ENCODE measurements at places on chromosomes 7 and 10.

DNA sequence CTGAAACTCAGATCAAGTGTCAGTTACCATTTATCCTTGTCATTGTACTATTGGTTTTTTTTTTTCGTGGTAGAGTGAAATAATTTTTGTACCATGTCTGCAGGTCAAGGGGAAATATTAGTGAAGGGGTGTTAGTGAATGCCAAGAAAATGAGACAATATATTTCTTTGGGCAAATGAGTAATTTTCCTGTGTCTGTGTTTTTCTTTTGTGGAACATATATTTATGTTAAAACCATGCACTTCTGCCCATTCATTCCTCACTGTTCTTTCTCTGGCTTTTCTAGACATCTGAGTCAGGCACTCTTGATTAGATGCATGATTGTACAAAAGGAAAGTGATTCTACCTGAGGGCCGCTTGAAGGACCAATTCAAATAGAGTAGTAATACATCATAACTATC lies 161.6 kb downstream of the BICC1 start:
- DNase-seq = no peak

GRCh38 chr10:90274721-90275468 lies 573.5 kb downstream of the KIF20B start:
- DNase-seq = no peak

DNA sequence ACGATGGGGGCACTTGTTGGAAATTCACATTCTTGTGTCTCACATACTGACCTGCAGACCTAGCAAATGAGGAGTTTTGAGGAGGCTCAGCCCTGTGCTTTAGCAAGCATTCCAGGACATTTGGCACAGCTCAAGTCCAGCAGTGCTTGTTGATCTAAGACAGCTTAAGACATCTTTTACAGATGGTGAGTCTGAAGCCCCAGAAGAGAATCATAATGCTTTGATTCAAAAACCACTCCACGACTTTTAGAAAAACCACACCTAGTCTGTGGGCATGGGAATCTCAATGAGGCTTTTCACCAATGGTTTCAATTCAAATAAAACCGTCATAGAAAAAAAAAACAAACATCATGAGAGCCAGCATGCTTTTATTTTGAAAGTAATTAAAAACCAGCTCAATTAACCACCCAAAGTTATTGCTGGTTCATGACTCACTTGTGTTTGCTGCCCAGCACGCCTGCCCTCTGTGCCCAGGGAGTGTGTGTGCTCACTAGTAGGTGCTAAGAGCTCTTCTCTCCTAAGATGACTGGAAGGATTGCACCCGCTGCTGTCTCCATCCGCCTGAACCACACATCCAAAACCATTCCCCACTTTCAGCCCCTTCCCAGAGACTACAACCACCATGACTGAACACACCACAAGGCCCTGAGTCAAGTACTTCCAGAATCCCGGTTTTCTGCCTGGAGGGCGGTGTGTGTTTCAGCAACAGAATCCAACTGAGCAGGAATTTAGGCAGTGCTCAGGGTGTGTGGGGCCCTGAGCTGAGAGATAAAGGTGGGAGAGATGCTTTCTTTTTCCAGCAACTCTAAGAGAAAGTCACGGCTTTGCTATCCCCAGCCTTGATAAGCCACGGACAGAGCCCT lies 130.2 kb upstream of the ADAM12 start:
- no peak for DNase-seq

GRCh38 chr7:153444641-153445040 lies 607.6 kb upstream of the DPP6 start:
- no peak for DNase-seq

DNA sequence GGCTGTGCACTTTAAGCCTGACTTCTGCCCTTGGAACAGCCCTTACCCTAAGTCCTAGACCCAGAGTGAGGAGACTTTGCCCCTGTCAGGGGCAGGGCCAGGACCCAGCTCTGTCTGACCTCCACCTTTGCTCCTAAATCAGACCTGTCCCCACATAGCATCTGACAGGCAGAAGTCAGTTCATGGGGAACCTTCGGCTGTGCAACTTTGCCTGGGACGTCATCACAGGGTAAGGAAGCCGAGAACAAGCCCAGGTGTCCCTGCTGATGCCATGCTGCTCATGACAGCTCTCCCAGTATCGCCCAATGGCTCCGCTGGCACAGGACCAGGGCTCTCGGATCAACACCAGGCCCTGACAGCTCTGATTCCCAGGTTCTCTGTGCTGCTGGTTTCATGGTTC lies 55.4 kb downstream of the TNS3 start:
- DNase-seq = no peak

DNA sequence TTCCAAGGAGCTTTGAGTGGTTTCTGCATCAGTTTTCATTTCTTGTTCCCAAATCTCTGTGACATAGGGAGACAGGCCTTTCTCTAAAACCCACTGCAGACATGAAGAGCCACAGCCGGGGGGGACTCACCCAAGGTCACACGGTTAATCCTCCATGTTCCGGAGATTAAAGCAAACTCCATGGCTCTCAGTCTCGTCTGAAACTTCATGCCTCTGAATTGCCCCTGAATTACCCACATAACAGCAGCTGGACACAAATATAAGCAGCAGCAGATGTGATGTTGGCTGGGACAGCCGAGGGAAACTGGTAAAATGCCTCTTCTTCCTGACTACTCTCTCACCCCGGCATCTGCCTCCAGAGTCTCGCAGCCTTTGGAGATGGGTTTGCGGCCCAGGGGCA lies 402.2 kb downstream of the DNAJB6 start:
- DNase-seq = no peak

- no peak for DNase-seq
Measured at GRCh38 chr10:3969876-3970666, 185.1 kb upstream of the KLF6 start.

DNA sequence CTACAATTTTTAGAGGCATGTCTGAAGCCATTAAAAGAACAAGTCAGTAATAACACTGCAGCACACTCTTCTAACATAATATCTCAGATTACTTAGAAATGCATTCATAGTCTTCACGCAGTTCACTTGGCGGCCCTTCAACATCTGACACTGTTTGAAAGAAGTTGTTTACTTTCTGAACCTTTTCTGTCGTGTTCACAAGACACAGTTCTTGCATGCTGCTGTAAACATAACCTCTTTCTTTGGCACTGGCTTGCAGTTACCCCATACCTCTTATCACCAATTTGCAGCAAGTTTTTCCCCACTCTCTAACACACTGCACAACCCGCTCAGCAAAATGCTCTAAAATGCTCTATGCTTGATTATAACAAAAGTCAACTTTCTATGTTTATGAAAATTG lies 12.0 kb downstream of the PIP4K2A start:
- no peak for DNase-seq

DNA sequence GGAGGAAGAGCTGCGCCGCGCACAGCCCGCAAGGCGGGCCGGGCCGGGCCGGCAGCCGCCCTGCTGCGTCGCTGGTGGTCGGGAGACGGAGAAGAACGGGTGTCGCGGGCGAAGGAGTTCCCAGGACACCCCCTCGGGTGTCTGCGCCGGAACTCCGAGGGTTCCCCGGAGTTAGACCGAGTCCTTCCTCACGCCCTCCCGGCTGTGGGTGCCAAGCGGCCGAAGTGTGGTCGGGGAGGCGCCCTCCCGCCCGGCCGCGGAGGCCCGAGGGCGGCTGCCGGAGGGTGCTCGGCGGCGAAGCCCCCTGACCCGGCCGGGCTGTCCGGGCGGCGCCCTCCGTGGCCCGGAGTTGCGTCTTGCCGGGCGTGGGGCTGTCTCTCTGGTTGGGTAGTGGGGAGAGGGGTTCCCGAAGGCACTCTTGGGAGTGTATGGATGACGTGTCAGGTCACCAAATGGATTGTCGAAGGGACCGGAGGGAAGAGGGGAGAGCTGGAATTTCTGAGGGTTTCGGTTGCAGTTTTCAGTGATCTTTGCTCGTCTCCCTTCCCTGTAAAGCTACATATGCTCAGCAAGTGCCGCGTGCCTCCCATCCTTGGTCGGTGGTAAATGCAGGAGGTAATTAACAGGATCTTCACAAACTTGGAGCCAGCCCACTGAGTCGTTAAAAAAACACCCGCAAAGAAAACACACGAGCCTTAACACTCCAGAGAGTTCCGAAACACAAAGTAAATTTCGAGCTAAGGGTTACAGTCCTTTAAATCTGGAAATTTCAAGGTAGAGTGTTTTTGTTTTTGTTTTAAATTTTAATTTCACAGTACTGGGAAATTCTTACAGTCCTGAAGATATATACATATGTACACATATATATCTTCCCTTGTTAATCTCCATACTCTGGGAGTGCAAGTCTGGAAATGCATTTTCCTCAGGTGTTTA lies 871 bp downstream of the ST7 start:
- peak; percentile 27 for DNase-seq

- DNase-seq = no peak
Measured at GRCh38 chr10:58440484-58440883, 55.3 kb downstream of the TFAM start.

- DNase-seq = no peak
Measured at GRCh38 chr7:81402227-81402626, 367.6 kb downstream of the HGF start.

DNA sequence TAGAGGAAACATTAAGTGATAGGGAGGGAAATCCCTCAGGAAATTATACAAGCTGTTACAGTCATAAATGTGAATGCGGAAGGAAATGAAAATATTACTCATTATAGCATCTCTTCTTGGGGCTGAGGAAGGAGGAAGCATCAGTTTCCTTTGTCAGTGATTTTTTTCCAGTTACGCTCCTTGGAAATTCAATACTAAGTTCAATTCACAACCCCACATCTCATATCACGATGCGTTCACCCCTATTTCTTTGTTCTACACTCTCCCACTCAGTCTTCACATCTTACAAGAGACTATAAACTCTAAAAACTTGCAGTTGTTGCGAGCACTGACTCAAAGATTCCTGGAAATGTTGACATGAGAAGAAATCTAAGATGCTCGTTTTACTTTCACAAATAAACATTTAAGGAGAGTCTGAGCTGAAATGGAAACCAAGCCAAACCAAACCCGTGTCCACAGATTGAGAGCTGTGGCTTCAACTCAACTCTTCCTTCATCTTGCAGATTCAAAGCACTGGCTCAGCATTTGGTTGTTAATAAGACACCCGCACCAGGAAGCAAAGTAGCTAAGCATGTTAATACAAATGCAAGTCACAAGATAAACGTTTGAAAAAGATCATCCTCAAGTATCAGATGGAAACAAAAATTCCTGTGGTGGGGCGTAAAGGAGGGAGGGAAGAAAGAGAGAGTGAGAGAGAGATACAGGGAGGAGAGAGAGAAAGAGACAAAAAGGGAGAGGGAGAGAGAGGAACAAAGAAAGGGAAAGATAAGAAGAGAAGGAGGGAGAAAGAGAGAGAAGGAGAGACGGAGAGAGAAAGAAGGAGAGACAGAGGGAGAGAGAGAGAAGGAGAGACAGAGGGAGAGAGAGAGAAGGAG lies 150.0 kb upstream of the RSU1 start:
- no peak for DNase-seq

GRCh38 chr10:108801775-108802517 lies 1121.4 kb downstream of the XPNPEP1 start:
- no peak for DNase-seq

DNA sequence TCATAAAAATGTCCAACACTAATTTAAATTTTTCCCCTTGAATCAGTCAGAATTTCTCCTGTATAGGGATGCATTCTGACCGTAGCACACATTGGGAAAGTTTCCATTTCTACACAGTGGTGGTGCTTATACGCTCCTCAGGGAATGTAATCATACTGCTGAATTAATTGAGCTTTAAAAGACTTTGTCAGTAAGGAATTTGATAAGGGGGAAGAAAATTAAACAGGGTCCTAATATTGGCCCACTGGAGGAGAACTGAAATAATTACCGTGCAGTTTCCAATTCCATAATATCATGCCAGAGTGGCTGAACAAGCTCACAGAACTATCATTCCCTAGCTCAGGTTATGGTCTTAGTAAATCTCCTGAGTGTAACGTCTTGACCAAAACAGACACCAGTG lies 1041.9 kb downstream of the NRG3 start:
- no peak for DNase-seq

DNA sequence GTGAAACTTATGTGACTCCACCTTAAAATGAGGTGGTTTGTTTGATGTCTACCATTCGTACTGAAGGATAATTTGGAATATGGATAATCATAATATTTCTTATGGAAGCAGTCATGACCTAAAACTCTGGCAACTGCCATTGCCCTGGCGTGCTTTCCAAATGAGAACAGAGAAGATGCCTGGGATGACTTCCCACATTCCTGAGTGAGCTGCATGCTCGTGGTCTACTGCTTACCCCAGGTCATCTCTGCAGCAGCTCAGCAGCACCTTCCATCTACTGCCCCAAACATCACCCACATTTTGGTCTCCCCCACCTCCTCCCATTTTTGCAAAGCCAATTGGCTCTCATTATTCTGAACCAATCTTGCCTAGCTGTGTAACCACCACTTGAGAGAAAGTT lies 40.1 kb downstream of the LYZL1 start:
- DNase-seq = no peak

- DNase-seq = peak; percentile 52
Measured at GRCh38 chr10:43390759-43391158, 18.2 kb downstream of the HNRNPF start.

DNA sequence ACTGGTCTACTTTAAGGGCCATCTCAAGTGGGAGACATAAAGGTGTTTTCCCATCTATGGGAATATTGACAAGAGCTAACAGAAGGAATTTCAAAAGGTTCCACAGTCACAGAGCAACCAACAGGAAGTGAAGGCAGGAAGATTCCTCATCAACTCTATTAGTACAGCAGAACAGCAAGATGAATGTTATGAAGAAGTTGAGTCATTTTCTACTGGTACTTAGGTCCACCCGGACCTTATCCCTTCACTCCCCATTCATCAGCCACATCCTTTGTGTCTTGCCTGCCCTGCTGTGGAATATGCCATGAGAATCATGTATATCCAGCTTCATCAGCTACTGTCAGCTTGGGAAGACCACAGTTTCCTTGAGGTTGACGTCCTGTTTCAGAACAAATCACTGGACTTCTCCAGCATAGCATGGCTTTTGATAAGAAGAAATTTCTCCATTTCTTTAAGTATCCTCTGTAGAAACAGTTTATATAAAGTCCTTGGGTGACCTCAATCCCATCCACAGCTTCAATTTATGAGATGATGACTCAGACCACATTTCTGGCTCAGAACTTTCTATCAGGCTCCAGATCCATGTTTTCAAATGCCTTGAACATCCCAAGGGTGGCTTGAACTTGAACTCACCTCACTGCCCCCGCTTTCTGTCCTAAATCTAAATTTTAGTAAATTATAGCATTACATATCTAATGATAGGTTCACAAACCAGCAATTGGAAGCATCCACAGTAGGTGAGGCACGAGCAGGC lies 84.9 kb upstream of the AGK start:
- DNase-seq = no peak

DNA sequence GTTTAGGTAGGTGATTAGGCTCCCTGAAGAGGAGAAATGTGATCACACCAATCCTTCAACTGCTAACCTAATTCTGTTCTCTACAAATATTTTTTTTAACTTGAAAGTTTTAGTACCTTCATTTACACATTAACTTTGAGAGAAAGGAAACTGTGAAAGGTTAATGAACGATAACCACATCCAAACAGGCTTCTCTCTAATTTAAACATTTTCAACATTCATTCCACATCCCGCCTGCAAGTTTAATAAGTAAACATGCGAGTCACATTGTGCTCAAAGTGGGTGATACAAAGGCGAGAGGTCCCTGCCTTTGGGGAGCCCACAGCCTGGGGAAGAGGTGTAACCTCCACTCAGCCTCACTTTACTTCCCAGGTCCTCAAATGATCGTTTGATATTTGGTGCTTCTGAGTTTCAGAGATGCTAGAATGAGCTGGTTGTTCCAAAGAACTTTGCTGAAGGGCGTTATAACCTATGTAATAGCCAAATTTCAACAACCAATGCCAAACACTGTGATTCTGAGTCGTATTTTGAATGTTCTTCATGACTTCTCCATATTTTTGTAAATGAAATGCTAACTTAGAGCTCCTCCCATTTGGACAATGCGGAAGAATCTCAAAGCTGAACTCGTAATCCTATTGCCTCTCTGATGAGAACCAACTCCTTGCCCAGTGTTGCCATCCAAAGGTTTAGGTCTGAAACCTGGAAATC lies 47.5 kb downstream of the DENND2A start:
- no peak for DNase-seq

Data from CD4-positive, alpha-beta T cell treated with Interleukin-1 beta for 1 hour (primary cell).